ENCODE measurements at places on chromosomes 2 and 18.

- no peak for DNase-seq
These were observed 89.2 kb upstream of the FAM117B start for GRCh38 chr2:202545523-202545922.

DNA sequence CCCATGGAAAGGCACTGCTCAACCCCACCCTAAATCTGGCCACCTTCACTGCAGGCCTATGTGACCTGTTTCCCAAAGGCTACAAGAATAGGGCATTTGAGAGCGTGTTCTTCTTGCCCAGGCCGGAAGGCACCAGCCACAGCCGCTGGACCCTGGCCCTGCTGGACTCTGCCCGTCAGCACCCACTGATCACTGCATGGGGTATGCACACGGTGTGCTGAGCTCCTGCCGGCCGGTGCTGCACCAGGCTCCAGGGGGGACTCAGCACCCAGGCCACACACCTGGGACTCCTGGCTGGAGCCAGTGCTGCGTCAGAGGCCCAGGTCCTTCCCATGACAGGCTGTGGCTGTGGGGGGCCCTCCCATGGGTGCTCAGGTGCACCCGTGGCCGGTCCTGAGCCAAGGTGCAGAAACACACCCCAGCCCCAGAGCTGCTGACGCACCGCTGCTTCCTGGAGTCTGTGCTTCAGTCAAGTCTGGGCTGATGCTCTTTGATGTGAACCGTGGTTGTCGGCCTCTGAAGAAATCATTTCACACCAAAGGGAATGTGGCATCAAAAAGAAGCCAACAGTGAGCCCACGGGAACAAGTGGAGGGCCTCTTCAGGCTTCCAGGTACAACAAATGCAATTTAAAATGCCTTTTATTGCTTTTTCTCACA is 6.5 kb downstream of the KCNG2 start:
- no peak for DNase-seq

DNA sequence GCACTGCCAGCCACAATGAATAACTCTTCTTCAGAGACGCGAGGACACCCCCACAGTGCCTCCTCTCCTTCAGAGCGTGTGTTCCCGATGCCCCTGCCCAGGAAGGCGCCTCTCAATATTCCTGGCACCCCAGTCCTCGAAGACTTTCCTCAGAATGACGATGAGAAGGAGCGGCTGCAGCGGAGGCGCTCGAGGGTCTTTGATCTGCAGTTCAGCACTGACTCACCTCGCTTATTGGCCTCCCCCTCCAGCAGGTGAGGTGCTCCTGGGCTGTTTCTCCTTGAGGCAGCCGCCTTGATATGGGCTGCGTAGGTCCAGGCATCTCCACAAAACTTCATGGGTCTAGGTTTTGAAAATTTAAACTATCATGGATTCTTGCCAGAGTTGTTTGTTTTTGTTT is 6.1 kb downstream of the NCAPH start:
- DNase-seq: no peak

DNA sequence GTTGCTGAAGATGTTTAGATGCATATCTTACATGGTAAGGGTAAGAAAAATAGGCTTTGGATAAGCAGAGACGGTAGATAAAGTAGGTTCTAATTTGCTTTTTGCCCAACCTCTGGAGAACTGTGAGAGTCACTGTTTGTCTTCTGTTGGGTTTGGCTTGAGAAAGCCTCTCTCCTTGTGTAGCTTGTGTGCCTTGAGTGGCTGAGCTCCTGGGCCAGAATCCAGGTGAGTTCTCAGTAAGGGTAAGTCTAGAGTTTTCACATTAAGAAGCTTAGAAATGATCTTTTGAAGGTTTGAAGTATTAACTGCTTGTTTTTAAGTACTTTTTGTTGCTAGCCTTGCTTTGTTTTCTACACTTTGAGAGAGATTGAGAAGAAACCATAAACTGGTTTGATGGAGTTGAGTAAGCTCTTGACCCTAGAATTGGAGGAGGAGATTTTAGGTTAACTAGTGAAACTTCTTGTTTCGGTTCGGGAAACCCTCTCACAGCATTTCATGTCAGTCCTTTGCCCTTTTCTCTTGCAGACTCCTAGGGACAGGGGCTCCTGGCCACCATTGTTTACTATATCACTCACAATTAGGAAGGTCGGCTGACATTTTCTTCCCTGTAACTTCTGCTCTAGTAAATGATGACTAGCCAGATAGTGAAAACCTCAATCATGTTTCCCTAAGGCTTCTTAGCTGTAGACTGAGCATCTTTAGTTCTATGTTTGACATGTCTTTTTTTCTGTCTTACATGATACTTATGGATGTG is 26.0 kb downstream of the MAP4K4 start:
- no peak for DNase-seq

GRCh38 chr2:139403948-139404347 is 623.8 kb upstream of the NXPH2 start:
- no peak for DNase-seq

- DNase-seq: no peak
These were observed 306.5 kb upstream of the TNP1 start for GRCh38 chr2:217166241-217166850.

- DNase-seq: no peak
These were observed 54.9 kb downstream of the FAM178B start for GRCh38 chr2:96931466-96931865.

- DNase-seq: no peak
These were observed 112.0 kb downstream of the GULP1 start for GRCh38 chr2:188403676-188404075.

- no peak for DNase-seq
These were observed 125.5 kb upstream of the REV1 start for GRCh38 chr2:99615247-99615771.

DNA sequence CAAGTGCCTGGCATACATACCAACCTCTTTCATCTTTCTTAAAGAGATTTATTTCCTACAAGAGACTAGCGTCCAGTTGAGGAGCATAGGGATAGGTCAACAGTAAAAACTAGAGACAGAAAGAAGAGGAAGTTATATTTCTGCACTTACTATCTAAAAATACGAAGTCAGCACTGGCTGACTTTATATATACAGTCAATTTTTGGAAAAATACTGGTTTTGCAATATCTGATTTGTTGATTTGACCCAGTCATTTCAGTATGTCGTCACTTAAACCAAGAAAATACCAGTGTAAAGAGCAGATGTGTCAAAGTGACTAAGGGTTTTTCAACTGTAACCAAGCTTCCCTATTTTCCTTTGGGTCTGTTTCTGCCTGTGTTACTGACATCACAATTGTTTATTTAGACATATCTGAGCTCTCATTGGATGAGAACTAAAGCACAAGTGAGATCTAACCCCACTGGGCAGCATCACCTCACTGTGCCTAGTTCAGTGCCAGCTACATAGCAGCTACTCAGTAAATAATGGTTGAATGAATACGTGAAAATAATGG is 23.0 kb downstream of the CYTIP start:
- DNase-seq: no peak

GRCh38 chr2:238853218-238853617 is 5.3 kb downstream of the TWIST2 start:
- no peak for DNase-seq

DNA sequence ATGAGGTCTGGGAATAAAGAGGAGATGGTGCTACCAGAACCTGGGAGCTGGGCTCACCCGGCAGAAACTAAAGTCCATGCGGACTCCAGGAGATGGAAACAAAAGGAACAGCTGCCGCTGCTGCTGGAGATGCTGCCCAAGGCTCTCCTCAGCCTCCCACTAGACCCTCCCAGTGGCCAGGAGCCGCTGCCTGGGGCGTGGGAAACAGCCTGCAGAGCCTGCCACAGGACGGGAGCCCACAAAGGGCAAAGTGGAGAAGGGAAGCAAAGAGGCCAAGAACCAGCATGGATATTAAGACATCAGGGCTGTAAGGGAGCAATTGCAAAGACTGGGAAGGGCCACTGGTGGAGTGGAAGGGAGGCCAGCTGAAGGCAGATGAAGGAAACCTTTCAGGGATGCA is 179.6 kb downstream of the NCK2 start:
- DNase-seq: no peak

GRCh38 chr18:63095768-63096167 is 223.8 kb downstream of the BCL2 start:
- DNase-seq: no peak

- DNase-seq: no peak
These were observed 146.8 kb downstream of the RBM43 start for GRCh38 chr2:151114874-151115273.

- DNase-seq: no peak
These were observed 249.6 kb downstream of the DCDC2C start for GRCh38 chr2:3952866-3953516.

GRCh38 chr2:231170055-231170454 is 28.4 kb upstream of the ARMC9 start:
- no peak for DNase-seq

Measured in D721Med (cell line).